ENCODE measurements at places on chromosomes 2 and 18.

GRCh38 chr2:235737396-235737795 is 243.6 kb downstream of the AGAP1 start:
- no peak for DNase-seq

- DNase-seq, result no peak
Observed at GRCh38 chr2:136424112-136424511, 306.2 kb upstream of the CXCR4 start.

GRCh38 chr2:85851253-85852151 is 37.3 kb downstream of the ST3GAL5 start:
- DNase-seq, result peak; percentile 19

GRCh38 chr18:79375441-79376154 is 20.1 kb upstream of the NFATC1 start:
- DNase-seq, result no peak
